ENCODE measurements at places on chromosomes 16 and 17. TPM values are rescaled to one million over a fixed set of nuclear protein-coding genes. Genes with fewer than 3 reads are reported as not detected.
A peak's percentile ranks its signal among the peaks of the same experiment; 100 is the strongest.

The NOL3 gene
- 16.2 TPM for total RNA-seq

The SKAP1 gene
- total RNA-seq = 9.0 TPM

The RNF112 gene
- 2.1 TPM for total RNA-seq

The KRT24 gene
- total RNA-seq = 0.12 TPM

The PRSS22 gene
- not detected for total RNA-seq

The CD300LB gene
- 0.99 TPM for total RNA-seq

The KRT33A gene
- total RNA-seq = 0.50 TPM

The C16orf95 gene
- total RNA-seq = 53.1 TPM

The SMARCE1 gene
- 81.6 TPM for total RNA-seq

The SBK1 gene
- total RNA-seq = 4.6 TPM

The SLC16A6 gene
- total RNA-seq = 1.5 TPM

The ASGR1 gene
- 11.5 TPM for total RNA-seq

GRCh38 chr16:766008-766819 lies 5.7 kb downstream of the MSLN start:
- no peak overlapping the region for H3K4me3 ChIP-seq
- H3K36me3 ChIP-seq = no peaks in the 10 kb centered on the region
- H3K4me1 ChIP-seq = no peaks in the 10 kb centered on the region
- no peak for DNase-seq
- no peak overlapping the region for H3K27ac ChIP-seq

GRCh38 chr16:66367968-66368891 lies 1.7 kb downstream of the CDH5 start:
- no peaks in the 10 kb centered on the region for H3K36me3 ChIP-seq
- no peaks in the 10 kb centered on the region for H3K27me3 ChIP-seq
- H3K4me1 ChIP-seq = peaks cover 26% of the 10 kb centered on the region
- H3K4me3 ChIP-seq = no peak overlapping the region

- H3K27ac ChIP-seq = no peak overlapping the region
- peaks cover 2% of the 10 kb centered on the region for H3K4me1 ChIP-seq
- no peak for DNase-seq
- H3K4me3 ChIP-seq = no peak overlapping the region
- H3K36me3 ChIP-seq = no peaks in the 10 kb centered on the region
- no peaks in the 10 kb centered on the region for H3K27me3 ChIP-seq
Measured at GRCh38 chr16:31709181-31709580, 164.4 kb upstream of the ZNF267 start.

- no peaks in the 10 kb centered on the region for H3K27me3 ChIP-seq
- H3K36me3 ChIP-seq = no peaks in the 10 kb centered on the region
- peaks cover 29% of the 10 kb centered on the region for H3K4me1 ChIP-seq
- no peak for DNase-seq
Measured at GRCh38 chr17:37488009-37488604, 1.6 kb upstream of the DUSP14 start.

GRCh38 chr17:62757500-62757951 lies 50.6 kb downstream of the MARCHF10 start:
- no peaks in the 10 kb centered on the region for H3K27me3 ChIP-seq
- no peak overlapping the region for H3K27ac ChIP-seq
- no peak for DNase-seq
- H3K4me1 ChIP-seq = no peaks in the 10 kb centered on the region

- no peaks in the 10 kb centered on the region for H3K36me3 ChIP-seq
- H3K27ac ChIP-seq = no peak overlapping the region
- no peaks in the 10 kb centered on the region for H3K27me3 ChIP-seq
- no peak for DNase-seq
- no peaks in the 10 kb centered on the region for H3K4me1 ChIP-seq
- H3K4me3 ChIP-seq = no peak overlapping the region
Measured at GRCh38 chr16:57711993-57712392, 17.4 kb downstream of the DRC7 start.

DNA sequence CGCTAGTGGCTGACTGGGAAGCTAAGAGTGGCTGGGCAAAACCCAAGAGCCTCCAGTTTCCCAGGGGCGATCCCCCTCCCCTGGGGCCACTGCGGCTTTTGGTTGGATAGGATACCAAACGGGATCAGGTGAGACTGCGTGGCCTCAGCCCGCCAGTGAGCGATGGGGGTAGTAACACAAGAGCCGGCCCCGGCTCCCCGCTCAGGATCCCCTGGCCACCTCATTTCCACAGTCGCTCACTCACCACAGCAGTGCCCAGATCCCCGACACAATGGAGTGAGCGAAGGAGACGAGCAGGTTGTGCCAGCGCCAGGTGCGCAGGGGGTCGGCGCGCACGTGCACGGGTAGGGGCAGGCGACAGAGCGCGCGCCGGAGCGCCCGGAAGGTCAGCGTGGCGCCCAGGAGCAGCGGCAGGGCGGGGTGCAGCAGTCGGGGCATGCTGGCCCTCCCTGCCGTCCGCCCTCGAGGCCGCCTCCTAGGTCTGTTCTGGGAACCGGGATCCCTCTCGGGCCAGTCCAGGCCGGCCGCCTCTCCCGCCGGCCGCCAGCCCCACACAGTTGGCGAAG lies 290 bp downstream of the TLCD1 start:
- H3K27ac ChIP-seq = peak overlapping the region; percentile 77
- H3K27me3 ChIP-seq = no peaks in the 10 kb centered on the region
- no peaks in the 10 kb centered on the region for H3K36me3 ChIP-seq
- H3K4me3 ChIP-seq = peak overlapping the region; percentile 71
- peak; percentile 49 for DNase-seq

- H3K4me3 ChIP-seq = no peak overlapping the region
- H3K27me3 ChIP-seq = no peaks in the 10 kb centered on the region
- H3K36me3 ChIP-seq = no peaks in the 10 kb centered on the region
- H3K27ac ChIP-seq = no peak overlapping the region
Measured at GRCh38 chr17:31535581-31535981, 144.1 kb downstream of the RAB11FIP4 start.

GRCh38 chr16:69905171-69905555 lies 46.0 kb upstream of the CLEC18A start:
- no peaks in the 10 kb centered on the region for H3K27me3 ChIP-seq
- no peak overlapping the region for H3K4me3 ChIP-seq
- no peak overlapping the region for H3K27ac ChIP-seq
- no peak for DNase-seq
- H3K36me3 ChIP-seq = no peaks in the 10 kb centered on the region

DNA sequence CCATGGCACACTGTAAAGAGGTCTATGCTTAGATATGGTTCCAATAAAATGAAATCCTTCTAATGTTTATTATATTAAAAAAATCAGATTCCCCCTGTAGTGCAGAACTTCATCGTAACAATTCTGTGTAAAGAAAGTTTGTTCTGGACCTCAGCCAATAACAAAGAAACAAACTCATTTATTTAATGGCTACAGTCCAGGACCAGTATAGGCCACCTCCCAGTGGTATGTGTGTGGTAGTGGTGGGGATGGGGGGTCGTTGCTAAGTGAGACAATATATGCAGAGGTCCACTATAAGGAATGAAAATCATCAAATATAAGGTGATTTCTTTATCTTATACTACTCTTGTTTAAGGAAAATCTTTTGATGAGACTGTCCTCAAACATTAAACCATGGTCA lies 136.4 kb downstream of the CDK5R1 start:
- H3K27ac ChIP-seq = no peak overlapping the region
- H3K4me1 ChIP-seq = no peaks in the 10 kb centered on the region

- no peak overlapping the region for H3K4me3 ChIP-seq
- DNase-seq = no peak
- no peaks in the 10 kb centered on the region for H3K27me3 ChIP-seq
- H3K4me1 ChIP-seq = peaks cover 15% of the 10 kb centered on the region
Measured at GRCh38 chr17:68782789-68783188, 172.4 kb downstream of the ABCA8 start.

GRCh38 chr16:8867216-8867931 lies 1.4 kb downstream of the CARHSP1 start:
- no peaks in the 10 kb centered on the region for H3K27me3 ChIP-seq
- DNase-seq = peak; percentile 58
- H3K4me3 ChIP-seq = peak overlapping the region; percentile 73
- H3K36me3 ChIP-seq = no peaks in the 10 kb centered on the region
- peaks cover 46% of the 10 kb centered on the region for H3K4me1 ChIP-seq

- H3K27me3 ChIP-seq = no peaks in the 10 kb centered on the region
- H3K36me3 ChIP-seq = no peaks in the 10 kb centered on the region
- DNase-seq = no peak
- H3K4me3 ChIP-seq = no peak overlapping the region
- H3K4me1 ChIP-seq = peaks cover 3% of the 10 kb centered on the region
Measured at GRCh38 chr17:973053-973452, 6.5 kb downstream of the NXN start.

- no peak for DNase-seq
- no peak overlapping the region for H3K27ac ChIP-seq
- H3K4me1 ChIP-seq = no peaks in the 10 kb centered on the region
- H3K4me3 ChIP-seq = no peak overlapping the region
- H3K36me3 ChIP-seq = no peaks in the 10 kb centered on the region
- no peaks in the 10 kb centered on the region for H3K27me3 ChIP-seq
Measured at GRCh38 chr17:66910651-66911285, 53.7 kb upstream of the CACNG4 start.

- H3K27ac ChIP-seq = no peak overlapping the region
- no peak overlapping the region for H3K4me3 ChIP-seq
- H3K4me1 ChIP-seq = no peaks in the 10 kb centered on the region
- no peak for DNase-seq
Measured at GRCh38 chr16:24145927-24146326, 110.2 kb upstream of the CACNG3 start.

GRCh38 chr17:79648181-79648831 lies 37.5 kb upstream of the RBFOX3 start:
- peak; percentile 5 for DNase-seq
- H3K27ac ChIP-seq = no peak overlapping the region
- H3K27me3 ChIP-seq = no peaks in the 10 kb centered on the region
- no peak overlapping the region for H3K4me3 ChIP-seq

DNA sequence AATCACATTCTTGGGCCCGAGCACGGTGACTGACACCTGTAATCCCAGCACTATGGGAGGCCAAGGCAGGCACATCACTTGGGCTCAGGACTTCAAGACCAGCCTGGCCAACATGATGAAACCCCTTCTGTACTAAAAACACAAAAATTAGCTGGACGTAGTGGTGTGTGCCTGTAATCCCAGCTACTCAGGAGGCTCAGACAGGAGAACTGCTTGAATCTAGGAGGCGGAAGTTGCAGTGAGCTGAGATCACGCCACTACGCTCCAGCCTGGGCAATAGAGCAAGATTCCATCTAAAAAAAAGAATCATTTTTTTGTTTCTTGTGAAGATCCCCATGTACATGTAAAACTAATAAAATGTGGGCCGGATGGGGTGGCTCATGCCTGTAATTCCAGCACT lies 53.1 kb upstream of the ATF7IP2 start:
- H3K27ac ChIP-seq = peak overlapping the region; percentile 24
- no peak overlapping the region for H3K4me3 ChIP-seq
- DNase-seq = no peak
- no peaks in the 10 kb centered on the region for H3K36me3 ChIP-seq
- H3K27me3 ChIP-seq = no peaks in the 10 kb centered on the region

DNA sequence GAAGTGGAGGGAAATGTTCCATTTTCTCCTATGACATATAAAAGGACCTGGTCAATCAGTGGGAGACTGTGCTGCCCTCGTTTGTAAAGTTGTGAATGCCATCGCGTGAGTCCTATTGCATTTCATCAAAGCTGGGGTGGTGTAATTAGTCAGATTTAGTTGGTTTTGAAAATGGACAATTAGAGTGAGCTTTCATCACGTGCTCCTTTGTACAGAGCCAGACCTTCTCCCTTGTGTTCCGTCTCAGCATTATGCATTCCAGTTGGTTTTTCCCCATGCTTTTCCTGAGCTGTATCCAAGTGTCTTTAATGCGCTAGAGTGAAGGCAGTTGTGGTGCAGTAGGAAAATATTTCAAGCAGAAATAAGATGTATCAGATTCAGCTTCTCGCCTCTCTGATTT lies 10.4 kb downstream of the SEC14L1 start:
- H3K27me3 ChIP-seq = no peaks in the 10 kb centered on the region
- no peak for DNase-seq
- no peaks in the 10 kb centered on the region for H3K36me3 ChIP-seq
- H3K4me3 ChIP-seq = no peak overlapping the region

DNA sequence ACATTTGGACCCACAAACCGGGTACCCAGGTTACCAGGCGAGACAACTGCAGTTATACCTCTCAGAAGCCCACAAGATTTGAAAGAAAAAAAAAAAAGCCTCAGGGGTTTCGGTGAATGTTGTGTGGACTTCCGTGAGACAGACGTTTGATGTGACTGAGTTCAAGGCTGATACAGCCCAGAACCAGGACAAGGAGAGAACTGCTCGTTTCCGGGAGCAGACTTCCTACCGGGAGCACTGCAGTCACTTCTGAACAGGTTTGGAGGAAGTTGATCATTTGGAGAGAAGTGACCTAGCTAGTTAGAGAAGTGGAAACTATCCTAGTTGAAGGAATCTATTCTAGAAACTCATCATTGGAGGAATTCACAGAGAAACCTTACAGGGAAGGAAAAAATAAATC lies 847 bp downstream of the CKLF start:
- H3K4me1 ChIP-seq = peaks cover 22% of the 10 kb centered on the region
- peak overlapping the region; percentile 64 for H3K4me3 ChIP-seq
- DNase-seq = no peak
- no peaks in the 10 kb centered on the region for H3K27me3 ChIP-seq

DNA sequence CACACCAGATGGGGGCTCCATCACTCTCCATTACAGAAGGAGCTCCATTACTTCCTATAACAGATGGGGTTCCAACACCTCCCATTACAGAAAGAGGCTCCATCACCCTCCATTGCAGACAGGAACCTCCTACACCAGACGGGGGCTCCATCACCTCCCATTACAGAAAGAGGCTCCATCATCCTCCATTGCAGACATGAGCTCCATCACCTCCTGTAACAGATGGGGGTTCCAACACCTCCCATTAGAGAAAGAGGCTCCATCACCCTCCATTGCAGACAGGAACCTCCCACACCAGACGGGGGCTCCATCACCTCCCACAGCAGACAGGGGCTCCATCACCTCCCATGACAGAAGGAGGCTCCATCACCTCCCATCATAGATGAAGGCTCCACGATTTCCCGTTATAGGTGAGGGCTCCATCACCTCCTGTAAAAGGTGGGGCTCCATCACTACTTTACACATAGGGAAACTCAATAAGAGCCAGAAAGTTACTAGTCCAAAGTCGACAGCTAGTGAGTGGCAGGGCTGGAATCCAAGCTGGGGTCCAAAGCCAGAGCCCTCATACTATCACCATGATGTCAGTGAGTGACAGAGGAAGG lies 224.8 kb downstream of the RBFOX3 start:
- DNase-seq = no peak
- H3K36me3 ChIP-seq = no peaks in the 10 kb centered on the region
- H3K4me3 ChIP-seq = no peak overlapping the region
- H3K27me3 ChIP-seq = no peaks in the 10 kb centered on the region

GRCh38 chr16:88459366-88460073 lies 6.4 kb downstream of the ZFPM1 start:
- H3K4me3 ChIP-seq = no peak overlapping the region
- H3K27ac ChIP-seq = no peak overlapping the region
- peaks cover 42% of the 10 kb centered on the region for H3K4me1 ChIP-seq
- no peaks in the 10 kb centered on the region for H3K27me3 ChIP-seq
- no peaks in the 10 kb centered on the region for H3K36me3 ChIP-seq
- no peak for DNase-seq

- no peaks in the 10 kb centered on the region for H3K27me3 ChIP-seq
- no peaks in the 10 kb centered on the region for H3K4me1 ChIP-seq
- H3K27ac ChIP-seq = no peak overlapping the region
- DNase-seq = no peak
- no peaks in the 10 kb centered on the region for H3K36me3 ChIP-seq
Measured at GRCh38 chr16:66972983-66973382, 11.9 kb downstream of the CES3 start.

- DNase-seq = peak; percentile 90
- H3K36me3 ChIP-seq = no peaks in the 10 kb centered on the region
- H3K4me3 ChIP-seq = peak overlapping the region; percentile 85
- peak overlapping the region; percentile 99 for H3K27ac ChIP-seq
Measured at GRCh38 chr16:68084504-68085258, 489 bp upstream of the NFATC3 start.

GRCh38 chr16:21646721-21647561 lies 5.5 kb downstream of the IGSF6 start:
- no peak overlapping the region for H3K4me3 ChIP-seq
- H3K27me3 ChIP-seq = no peaks in the 10 kb centered on the region
- peaks cover 10% of the 10 kb centered on the region for H3K4me1 ChIP-seq
- no peak for DNase-seq
- H3K36me3 ChIP-seq = no peaks in the 10 kb centered on the region

Measured in testis (tissue), 5 donors.